Mucosa of gallbladder (tissue), 1 donor: ENCODE measurements at places on chromosomes 2 and 18. TPM values are rescaled to one million over a fixed set of nuclear protein-coding genes. Genes with fewer than 3 reads are reported as not detected.

LOXHD1 gene
- total RNA-seq = 0.12 TPM

EDAR gene
- 2.0 TPM for total RNA-seq

CRACDL gene
- total RNA-seq = 18.4 TPM

CYBRD1 gene
- 126 TPM for total RNA-seq

REV1 gene
- total RNA-seq = 28.7 TPM

GAREM1 gene
- total RNA-seq = 10.7 TPM

CCDC148 gene
- 3.1 TPM for total RNA-seq

IL37 gene
- total RNA-seq = 0.29 TPM

DPY30 gene
- total RNA-seq = 65.1 TPM

POTEI gene
- 0.03 TPM for total RNA-seq

ITPRIPL1 gene
- total RNA-seq = 1.5 TPM

CHST10 gene
- 5.7 TPM for total RNA-seq

IL1RN gene
- 32.4 TPM for total RNA-seq

SLC38A11 gene
- 63.3 TPM for total RNA-seq
